ENCODE measurements at places on chromosomes 2 and 18. TPM values are rescaled to one million over a fixed set of nuclear protein-coding genes. Genes with fewer than 3 reads are reported as not detected.

PER2 gene
- total RNA-seq: 13.7 TPM

GRCh38 chr2:101223814-101224231, 28.9 kb upstream of the CNOT11 start:
- DNase-seq: peak; percentile 53

DNA sequence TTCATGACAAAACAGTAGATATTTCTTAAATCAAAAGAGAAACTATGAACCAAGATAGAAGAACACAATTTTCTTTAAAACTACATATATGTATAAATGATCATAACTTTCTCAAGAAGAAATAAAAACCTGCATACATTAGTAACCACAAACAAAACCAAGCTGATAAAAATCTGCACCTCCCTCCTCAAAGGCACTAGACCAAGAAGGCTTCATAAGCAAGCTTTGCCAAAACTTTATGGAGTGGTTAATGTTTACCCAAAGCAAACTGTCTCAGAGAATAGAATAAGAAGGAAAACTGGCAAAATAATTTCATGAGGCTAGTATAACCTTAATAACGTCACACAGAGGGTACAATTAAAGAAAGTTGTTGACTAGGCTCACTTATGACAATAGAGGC, 138.3 kb downstream of the ZBTB7C start:
- DNase-seq: no peak

GRCh38 chr18:62369129-62369644, 44.1 kb downstream of the TNFRSF11A start:
- no peak for DNase-seq

DNA sequence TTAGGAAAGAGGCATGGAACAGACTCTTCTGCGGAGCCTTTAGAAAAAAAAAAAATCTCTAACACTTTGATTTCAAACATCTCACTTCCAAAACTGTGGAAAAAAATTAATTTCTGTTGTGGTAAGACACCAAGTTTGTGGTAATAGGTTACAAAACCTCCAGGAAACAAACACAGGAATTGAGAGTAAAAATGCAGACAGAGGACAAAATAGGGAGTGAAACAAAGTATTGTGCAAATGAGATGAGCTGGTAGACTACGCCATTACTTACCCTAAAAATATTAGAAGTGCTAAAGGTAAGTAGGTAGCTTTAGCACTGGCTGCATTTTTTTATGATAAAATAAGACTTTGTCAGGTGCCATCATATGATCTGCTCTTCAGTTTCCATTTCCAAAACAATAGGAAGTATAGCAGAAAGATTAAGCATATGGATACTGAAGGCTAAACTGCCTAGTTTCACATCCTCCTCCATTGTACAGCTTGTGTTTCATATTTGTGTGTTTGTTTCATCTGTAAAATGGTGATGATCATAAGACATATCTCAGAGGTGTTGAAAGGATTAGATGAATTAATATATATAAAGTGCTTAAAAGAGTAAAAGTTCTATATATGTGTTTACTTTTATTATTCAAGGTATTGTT, 309.2 kb downstream of the NR4A2 start:
- no peak for DNase-seq

ANKAR gene
- total RNA-seq: 9.2 TPM

GRCh38 chr2:37786854-37787253, 115.4 kb upstream of the CDC42EP3 start:
- DNase-seq: no peak

- DNase-seq: no peak
These were observed 27.9 kb downstream of the MGAT4A start for GRCh38 chr2:98702858-98703620.

C2orf66 gene
- total RNA-seq: not detected

RNF125 gene
- total RNA-seq: 29.0 TPM

DNA sequence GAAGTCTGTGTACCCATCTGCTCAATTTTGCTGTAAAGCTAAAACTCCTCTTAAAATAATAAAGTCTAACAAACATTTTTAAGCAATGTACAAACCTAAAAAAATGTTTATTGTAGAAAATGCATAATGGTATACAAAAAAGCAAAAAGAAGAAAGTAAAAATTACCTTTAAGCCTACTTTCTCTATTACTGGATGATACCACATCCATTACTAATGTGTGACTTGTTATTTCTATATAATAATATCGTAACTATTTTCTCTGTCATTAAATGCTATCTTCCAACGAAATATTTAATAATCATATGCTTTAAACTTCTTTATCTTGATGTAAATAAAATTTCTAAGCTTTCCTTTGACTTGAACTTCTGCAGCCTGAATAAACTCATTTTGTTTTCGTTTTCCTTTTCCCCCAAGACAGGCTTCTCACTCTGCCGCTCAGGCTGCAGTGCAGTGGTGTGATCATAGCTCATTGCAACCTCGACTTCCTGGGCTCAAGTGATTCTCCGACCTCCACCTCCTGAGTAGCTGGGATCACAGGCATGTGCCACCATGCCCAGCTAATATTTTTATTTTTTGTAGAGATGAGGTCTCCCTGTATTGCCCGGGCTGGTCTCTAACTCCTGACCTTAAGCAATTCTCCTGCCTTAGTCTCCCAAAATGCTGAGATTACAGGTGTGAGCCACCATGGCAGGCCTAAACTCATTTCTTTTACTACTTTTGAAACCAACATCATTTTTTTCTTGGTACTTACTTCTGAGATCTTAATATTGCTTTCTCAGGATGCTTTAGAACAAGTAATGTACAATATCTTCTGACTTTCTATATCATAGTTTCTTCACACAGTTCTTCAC, 18.1 kb upstream of the DNAH7 start:
- DNase-seq: no peak

GRCh38 chr18:28728891-28729290, 552.0 kb upstream of the CDH2 start:
- DNase-seq: no peak

GRCh38 chr2:41500895-41501294, 546.9 kb upstream of the PKDCC start:
- no peak for DNase-seq

- DNase-seq: no peak
These were observed 41.7 kb downstream of the RAMP1 start for GRCh38 chr2:237900891-237901831.

DNA sequence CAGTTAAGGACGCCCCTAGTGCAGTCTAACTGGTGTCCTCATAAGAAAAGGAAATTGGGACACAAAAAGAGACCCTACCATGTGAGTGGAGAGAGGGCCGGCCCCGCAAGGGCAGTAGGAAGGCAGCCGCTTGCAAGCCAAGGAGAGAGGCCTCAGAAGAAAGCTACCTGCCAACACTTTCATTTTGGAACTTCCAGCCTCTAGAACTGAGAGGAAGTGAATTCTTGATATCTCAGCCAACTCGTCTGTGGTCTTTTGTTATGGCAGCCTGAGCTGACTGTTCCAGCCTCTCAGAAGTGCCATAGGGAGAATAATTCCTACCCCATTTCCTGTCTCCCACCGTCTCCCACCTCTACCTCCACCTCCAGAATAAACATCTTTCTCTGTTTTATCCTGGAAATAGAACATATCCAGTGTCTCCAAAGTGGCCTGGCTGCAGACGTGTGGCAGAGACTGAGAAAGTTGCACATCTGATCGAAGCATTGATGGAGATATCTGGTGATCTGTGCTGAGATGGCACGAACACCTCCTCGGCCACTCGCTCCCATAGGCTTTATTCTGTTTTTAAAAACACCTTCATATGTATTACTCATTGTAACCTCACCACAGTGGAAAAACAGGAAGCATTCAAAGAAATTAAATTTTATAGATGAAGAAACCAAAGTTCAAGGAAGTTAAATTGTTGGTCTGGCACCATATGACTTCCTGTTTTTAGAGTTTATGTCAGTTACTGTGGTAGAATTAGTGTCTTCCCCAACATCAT, 39.5 kb upstream of the MARCO start:
- no peak for DNase-seq

- DNase-seq: no peak
These were observed 20.3 kb downstream of the KCNK3 start for GRCh38 chr2:26712486-26713465.

DNA sequence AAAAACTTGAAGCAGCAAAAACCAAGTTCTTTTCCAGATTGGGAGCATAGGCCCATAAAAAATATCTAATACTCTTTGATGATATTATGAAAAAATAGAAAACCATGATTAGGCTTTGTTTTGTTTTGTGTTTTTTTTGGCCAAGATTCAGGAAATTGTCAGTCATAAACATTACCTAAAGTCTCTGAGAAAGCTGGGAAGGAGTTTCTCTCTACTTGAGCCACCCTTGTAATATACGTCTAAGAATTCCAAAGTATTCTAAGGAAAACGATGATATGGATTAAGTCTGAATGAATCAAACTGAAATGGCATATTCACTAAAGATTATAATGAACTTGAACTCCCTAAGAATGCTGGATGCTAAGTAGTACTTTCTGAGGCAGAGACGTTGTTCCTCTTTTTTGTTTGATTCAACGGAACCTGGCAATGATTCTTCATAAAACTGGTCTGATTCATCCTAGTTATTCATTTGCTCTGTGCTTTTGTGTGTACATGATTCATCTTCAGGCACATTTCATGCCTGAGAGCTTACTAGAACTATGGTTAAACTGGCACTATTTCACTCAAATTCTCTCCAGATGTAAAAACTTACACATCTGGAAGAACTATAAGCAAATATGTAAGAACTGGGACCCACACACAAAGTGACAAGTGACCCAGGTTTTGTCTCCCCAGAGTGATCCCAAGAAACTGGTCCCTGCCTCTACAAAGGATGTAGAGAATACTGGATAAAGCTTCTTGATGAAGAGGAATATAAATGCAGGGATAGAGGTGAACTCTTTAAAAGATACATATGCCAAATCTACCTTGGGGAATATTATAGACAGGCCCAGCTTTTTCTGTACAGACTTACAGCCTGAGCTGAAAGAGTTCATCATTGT, 159.7 kb downstream of the DOCK10 start:
- no peak for DNase-seq

DNA sequence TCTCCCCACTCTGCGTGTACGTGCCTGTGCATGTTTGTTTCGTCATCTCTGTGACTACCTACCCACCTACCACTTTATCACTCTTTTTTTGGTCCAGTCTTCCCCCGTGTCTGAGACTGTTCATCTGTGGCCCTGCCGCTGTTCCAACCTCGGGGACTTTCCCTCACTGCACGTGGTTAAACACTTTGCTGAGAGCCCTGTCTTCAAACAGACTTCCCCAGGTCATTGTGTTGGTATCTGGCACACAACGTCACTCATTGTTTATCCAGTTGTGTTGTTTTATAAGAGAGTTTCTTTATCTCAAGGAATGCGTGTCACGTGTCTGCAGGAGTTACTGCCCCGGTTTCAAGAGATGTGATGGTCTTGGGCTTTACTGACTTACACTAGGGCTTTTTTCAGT, 262.0 kb upstream of the RASGRP3 start:
- DNase-seq: no peak

GRCh38 chr2:239378918-239379640, 21.7 kb downstream of the HDAC4 start:
- DNase-seq: no peak

GRCh38 chr2:223294756-223295155, 242.8 kb downstream of the KCNE4 start:
- no peak for DNase-seq

- DNase-seq: no peak
These were observed 73.1 kb upstream of the ZNF521 start for GRCh38 chr18:25425024-25425423.

DNA sequence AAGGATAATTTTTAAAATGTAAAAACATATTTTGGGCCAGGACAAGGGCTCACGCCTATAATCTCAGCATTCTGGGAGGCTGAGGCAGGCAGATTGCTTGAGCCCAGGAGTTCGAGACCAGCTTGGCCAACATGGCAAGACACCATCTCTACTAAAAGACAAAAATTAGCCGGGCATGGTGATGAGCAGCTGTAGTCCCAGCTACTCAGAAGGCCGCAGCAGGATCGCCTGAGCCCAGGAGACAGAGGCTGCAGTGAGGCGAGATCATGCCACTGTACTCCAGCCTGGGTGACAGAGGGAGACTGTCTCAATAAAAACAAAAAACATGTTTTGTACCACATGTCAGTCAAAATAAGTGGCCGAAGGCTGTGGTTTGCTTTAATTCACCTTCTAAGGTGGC, 122.5 kb downstream of the HDAC4 start:
- DNase-seq: no peak

GRCh38 chr18:13245481-13246000, 27.0 kb downstream of the LDLRAD4 start:
- DNase-seq: peak; percentile 13

GRCh38 chr2:111905990-111906735, 7.8 kb downstream of the MERTK start:
- DNase-seq: no peak

DNA sequence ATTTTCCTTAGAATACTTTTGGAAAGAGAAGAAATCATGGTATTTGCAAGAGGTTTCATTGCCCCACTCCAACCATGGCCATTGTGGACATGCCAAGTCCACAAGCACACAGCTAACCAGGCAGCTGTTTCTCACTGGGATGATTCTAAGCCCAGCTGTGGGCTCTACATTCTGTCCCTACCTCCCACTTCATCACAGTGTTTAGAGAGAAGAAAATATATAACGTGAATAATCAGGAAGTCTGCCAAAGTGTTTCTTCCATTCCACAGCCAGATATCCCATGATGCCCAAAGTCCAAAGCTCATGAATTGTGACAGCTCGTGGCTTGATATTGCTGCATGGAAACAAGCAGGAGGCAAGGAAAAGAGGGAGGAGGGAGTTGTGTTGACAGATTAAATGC, 433.7 kb upstream of the GYPC start:
- DNase-seq: no peak

- DNase-seq: no peak
These were observed 240.3 kb upstream of the ETAA1 start for GRCh38 chr2:67156796-67157195.

DNA sequence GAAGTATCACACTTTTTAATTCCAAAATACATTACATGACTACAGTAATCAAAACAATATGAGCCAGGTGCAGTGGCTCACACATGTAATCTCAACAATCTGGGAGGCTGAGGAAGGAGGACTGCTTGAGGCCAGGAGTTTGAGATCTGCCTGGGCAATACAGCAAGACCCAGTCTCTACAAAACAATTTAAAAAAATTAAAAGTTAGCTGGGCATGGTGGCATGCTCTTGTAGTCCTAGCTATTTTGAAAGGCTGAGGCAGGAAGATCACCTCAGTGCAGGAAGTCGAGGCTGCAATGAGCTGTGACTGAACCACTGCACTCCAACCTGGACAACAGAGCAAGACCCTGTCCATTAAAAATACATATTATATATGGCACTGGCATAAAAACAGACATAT, 109.8 kb downstream of the USP34 start:
- no peak for DNase-seq

DNA sequence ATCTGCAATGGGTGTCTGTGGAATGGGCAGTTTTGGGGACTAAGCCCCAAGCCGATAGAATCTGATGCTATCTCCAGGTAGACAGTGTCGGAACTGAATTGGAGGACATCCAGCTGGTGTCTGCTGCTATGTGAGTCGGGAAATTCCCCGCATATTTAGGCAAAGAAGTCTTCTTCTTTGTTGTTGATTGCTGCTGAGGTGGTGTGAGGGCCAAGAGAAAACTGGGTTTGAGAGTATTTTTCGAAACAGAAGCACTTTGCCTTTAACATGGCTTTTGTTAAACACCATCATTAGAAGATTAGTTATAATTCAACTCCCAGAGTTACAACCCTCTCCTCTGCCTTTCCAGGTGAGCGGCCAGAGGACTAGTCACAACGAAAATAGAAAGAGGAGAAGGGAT, 49.4 kb upstream of the ACTR3 start:
- no peak for DNase-seq

GKN2 gene
- not detected for total RNA-seq

- no peak for DNase-seq
These were observed 163.7 kb downstream of the PIEZO2 start for GRCh38 chr18:10985689-10986088.

EFHD1 gene
- total RNA-seq: 8.8 TPM
